ENCODE measurements at places on chromosomes 1 and 21. TPM values are rescaled to one million over a fixed set of nuclear protein-coding genes. Genes with fewer than 3 reads are reported as not detected.

GRCh38 chr1:26375081-26375480, 2.5 kb upstream of the ZNF683 start:
- DNase-seq, result no peak

DNA sequence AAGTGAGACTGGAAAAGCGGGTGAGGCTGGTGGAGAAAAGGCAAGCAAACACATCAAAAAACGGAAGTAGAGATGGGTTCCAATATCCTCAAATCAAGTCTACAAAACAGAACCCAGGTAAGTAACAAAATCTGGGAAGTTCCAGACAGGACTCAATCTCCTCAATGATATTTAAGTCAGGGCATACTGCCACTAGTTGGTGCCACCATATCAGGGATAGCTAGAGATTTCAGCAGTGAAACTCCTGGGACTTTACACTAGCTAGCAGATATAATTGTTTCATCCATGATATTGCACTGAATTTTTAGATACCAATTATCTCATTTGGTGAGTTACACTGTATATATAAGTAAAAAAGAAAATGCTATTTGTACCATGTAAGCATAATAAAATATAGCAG, 52.0 kb downstream of the EYA3 start:
- peak; percentile 29 for DNase-seq

DNA sequence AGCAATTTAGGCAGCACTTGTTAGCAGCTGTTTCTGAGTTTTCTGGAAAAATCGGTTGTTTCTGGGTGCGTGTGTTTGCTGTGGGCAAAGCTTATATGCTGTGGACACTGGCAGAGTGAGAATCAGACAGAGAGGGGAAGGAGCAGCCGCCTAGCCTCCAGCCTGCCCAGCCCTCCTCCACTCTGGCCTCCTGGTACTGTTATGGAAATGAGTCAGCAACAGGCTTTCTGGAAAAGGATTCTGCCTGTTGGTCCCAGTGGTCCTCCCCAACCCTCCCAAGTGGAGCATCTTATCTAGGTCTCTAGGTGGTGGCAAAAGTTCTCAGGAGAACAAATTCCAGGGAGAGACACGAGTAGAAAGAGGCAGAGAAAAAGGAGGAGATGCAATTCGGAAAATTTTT, 42.2 kb upstream of the GOLT1A start:
- DNase-seq, result no peak

- DNase-seq, result no peak
These were observed 48.7 kb downstream of the AKT3 start for GRCh38 chr1:243801378-243801777.

DNA sequence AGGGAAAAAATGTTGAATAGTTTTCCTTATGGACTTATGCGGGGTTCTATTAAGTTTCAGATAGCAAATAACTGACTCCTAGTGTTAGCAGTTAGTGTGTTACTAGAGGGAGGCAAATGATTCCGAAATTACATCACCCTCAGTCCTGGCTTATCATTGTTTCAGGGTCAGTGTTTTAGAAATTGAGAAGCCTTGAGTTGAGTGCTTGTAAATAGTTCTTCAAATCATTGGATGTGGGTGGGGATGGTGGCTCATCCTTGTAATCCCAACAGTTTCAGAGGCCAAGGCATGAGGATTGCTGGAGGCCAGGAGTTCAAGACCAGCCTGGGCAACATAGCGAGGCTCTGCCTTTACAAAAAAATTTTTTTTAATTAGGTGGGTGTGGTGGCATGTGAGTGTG, 21.3 kb downstream of the SOAT1 start:
- DNase-seq, result no peak

GRCh38 chr1:89688607-89689006, 55.7 kb downstream of the LRRC8C start:
- DNase-seq, result no peak

DNA sequence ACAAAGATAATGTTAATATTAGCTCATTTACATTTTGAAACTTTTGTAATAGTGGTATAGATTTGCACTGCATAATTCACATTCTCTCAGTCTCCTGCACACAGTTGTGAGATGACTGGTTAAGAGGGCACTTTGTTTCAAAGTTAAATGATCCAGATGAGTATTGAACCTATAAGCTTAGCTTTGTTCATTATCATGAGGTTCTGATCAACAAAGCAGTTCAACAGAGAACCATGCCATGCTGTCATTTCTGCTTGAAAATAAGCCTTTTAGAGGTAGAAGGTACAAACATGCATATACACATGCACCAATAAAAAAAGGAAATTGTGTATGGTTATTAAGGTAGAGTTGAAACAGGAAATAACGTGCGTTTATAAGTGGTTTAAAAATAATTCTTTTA, 4.8 kb downstream of the RAP1A start:
- DNase-seq, result no peak

DNA sequence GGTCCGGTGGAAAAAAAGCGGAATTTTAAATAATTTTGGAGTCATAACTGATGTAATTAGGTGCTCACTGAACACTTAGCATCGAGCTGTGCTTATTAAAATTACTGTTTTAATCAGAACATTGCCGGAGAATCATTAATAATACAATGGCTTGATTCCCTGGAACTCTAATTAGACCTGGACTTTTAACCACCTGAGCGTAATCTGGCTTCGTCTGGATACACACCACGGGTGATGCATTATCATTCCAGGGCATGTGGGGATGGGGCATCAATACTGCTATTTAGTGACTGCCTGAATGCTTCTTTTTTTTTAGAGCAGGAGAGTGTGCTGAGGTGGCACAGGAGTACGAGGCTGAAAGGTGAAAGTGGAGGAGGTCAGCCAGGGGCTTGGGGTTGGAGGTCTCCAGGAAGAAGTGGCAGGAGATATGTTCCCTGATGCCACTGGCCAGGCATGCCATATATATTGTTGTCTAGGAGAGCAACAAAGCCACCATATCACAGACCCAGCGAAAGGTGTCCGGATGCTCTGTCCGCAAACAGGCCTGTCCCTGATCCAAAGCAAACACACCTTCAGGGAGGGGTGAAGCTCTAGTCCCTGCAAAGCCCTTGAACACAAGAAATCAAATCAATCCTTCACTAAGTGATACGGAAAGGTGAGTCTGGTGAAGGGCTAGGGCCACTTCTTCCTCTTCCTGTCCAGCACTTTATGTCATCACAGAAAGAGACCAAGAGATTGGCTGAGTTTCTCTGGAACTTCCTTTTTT, 125.2 kb downstream of the PLXNA2 start:
- DNase-seq, result no peak

DNA sequence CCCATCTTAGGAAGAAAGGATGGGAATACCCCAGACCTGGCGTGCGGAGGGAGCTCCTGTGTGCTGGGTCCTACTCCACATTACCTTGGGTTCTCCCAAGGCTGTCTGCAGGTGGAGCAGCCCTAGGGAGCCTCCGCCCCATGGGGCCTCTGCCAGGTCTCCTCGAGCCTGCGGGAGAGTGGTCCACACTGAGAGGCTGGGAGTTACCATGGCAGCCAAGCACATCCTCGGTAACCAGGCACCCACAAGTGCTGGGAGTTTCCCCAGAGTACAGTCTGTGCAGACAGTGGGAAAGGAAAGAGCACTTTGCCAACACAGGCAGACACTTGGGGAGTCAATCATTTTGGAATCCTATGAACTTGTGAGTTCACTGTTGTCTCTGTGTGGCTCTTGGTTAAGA, 249.4 kb downstream of the DYRK1A start:
- DNase-seq, result no peak

- no peak for DNase-seq
These were observed 44.5 kb upstream of the ENAH start for GRCh38 chr1:225697428-225697827.

- no peak for DNase-seq
These were observed 173.4 kb downstream of the HUNK start for GRCh38 chr21:32046191-32046590.

DNA sequence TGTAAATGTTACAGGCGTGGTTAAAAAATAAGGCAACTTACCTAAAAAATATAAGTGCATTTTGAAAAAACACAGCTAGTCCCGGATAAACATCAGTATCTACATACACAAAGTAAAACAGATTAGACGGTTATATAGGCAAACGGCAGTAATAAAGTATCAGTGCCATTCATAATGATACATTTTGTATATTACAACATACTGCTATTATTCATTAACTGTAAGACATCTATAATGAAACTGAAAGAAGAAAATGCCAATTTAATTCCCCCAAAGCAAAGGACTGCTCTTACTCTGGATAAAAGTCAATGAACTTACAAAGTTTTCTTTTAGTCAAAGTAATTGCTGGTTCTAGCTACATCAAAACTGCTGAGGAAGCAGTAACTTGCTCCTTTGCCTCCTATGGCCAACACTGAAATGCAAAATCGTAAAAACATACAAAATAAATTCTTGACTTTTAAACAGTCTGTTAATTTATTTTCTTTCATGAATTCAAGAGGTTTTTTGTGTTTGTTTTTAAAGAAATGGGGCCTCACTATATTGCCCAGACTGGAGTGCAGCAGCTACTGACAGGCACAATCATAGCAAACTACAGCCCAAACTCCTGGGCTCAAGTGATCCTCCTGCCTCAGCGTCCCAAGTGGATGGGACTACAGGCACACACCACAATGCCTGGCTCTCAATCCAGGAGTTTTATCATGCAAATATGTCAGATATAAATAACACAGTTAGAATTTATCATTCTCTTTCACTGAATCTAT, 23.9 kb downstream of the TMEM50B start:
- DNase-seq, result no peak

DNA sequence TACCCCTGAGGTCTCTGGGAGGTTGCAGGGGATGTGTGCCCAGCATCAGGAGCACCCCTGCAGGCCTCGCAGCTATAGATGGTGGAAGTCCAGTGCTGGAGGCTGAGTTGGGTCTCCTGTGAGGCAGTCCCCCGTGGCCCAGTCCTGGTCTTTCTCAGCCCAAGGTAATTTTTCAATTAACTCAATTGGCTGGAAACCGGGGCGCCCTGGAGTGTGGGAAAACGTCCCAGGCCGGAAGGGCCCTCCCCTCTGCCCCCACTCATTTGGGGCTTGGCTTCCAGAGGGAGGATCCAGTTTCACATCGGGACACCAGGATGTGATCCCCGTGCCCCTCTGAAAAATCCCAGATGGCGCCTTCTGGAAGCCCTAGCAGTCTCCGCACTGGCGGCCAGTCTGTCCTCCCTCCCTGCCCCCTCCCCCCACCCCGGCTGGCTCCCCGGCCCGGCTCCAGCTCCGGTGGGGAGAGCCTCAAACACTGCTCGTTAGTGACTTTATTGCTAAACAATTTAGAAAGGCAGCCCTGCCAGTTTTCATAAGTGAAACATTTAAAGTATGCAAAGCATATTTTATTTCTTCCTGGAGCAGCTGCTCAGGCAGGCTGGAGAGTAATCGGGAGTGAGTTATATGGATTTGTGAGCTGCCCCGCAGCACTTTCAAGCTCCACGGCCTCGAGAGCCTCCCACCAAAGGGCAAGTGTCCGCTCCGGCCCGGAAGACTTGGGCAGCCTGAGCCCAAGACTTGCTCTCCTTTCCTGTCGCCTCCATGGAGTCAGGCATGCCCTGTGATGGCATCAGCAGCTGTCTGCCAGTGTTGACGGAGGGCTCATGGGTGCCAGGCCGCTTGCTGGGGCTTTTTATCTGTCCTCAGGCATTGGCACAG, 208.2 kb upstream of the TMEM51 start:
- DNase-seq, result peak; percentile 15

GRCh38 chr1:116919802-116920201, 10.1 kb downstream of the PTGFRN start:
- no peak for DNase-seq

- DNase-seq, result no peak
These were observed 6.8 kb downstream of the TMEM9 start for GRCh38 chr1:201147396-201148015.

DNA sequence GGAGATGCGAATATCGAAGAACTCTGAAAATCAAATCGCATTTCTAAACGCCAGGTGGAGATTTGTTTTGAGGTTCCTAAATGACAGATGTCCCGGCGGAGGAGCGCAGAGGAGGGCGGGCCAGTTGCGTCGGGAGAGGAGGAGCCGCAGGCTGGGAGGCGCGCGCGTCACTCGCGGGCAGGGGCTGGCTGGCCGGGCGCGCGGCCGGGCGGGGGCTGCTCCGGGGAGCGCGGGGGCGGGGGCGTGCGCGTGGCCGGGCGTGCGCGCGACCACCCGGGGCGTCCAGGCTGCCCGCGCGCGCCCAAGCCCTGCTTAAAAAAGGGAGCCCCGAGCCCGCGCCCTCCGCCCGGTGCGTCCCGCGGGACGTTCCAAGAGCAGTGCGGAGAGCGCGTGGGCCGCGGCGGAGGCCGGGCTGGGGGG, 47.3 kb downstream of the H3-3A start:
- DNase-seq, result peak; percentile 97

DNA sequence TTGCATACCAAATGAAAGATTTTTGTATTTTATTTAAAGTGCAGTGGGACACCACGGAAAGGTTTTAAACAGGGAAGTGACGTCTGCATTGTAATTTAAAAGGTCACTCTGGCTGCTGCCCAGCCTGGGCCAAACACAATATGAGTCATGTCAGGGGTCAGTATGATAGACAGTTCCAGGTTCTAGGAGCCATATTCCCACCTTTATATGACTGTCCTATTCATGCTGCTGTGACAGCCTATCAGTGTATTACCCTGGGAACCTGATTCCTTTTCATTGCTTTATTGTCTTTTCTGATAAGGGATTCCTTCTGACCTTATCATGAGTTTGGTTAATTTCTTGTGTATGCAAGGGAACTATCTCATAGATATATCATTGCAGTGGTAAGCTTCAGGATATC, 5.3 kb downstream of the VANGL1 start:
- peak; percentile 19 for DNase-seq

DNA sequence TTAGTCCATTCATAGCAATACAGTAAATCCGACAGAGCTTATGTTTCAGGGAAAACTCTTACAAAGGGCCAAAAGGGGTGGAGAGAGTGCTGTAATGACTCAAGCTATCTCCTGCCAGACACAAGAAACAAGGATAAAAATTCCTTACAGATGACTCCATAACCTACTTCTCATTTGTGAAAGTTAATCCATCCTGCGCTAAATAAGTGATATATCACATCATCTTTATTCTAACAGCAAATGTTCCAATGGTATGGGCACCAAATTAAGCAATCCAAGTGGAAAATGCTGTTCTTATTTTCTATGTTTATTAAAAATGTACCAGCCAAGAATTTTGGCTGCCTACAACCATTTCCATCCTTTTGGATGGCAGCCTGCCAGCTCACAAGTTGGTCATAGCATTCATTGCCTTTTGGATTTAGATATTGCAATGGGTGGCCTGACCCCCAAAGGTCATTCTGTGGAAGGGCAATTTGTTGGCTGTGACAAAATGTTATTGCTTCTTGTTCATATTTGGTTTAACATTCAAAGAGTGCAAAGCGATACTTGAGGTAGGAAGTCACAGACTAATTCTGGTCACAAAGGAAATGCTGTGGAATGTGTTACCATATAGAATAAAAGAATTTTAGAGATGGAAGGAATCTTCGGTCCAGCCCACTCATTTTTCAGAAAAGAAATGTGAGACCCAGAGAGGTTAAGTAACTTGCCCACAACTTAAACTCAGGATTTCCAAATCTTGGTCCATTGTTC, 2.8 kb upstream of the ENAH start:
- peak; percentile 96 for DNase-seq

GRCh38 chr1:61753998-61754508, 11.8 kb downstream of the PATJ start:
- peak; percentile 21 for DNase-seq

- peak; percentile 11 for DNase-seq
These were observed 1.3 kb downstream of the NEK7 start for GRCh38 chr1:198157847-198158725.

- peak; percentile 16 for DNase-seq
These were observed 222.9 kb upstream of the SGIP1 start for GRCh38 chr1:66311092-66311491.

The CRNN gene
- not detected for total RNA-seq

The CRYAA gene
- not detected for total RNA-seq

The LCE1A gene
- total RNA-seq, result not detected

The LENEP gene
- not detected for total RNA-seq

The PCP4 gene
- total RNA-seq, result not detected

The DNAJC11 gene
- total RNA-seq, result 105 TPM

The SNX27 gene
- 25.1 TPM for total RNA-seq

All from PC-3 (cell line).